ENCODE measurements at places on chromosomes 2 and 18. TPM values are rescaled to one million over a fixed set of nuclear protein-coding genes. Genes with fewer than 3 reads are reported as not detected.

The TMEM185B gene
- total RNA-seq = 45.1 TPM

The FBXO11 gene
- 50.2 TPM for total RNA-seq

The TYW5 gene
- total RNA-seq = 7.3 TPM

The NRP2 gene
- total RNA-seq = 133 TPM

The UGT1A1 gene
- total RNA-seq = 0.39 TPM

The AFF3 gene
- 0.08 TPM for total RNA-seq

The RSAD2 gene
- total RNA-seq = 0.19 TPM

The LYG2 gene
- total RNA-seq = not detected

The CHST9 gene
- total RNA-seq = not detected

Data from A549 treated with dexamethasone at 1 μM for 4 hours (cell line).